ENCODE measurements at places on chromosomes 6 and 20.

DNA sequence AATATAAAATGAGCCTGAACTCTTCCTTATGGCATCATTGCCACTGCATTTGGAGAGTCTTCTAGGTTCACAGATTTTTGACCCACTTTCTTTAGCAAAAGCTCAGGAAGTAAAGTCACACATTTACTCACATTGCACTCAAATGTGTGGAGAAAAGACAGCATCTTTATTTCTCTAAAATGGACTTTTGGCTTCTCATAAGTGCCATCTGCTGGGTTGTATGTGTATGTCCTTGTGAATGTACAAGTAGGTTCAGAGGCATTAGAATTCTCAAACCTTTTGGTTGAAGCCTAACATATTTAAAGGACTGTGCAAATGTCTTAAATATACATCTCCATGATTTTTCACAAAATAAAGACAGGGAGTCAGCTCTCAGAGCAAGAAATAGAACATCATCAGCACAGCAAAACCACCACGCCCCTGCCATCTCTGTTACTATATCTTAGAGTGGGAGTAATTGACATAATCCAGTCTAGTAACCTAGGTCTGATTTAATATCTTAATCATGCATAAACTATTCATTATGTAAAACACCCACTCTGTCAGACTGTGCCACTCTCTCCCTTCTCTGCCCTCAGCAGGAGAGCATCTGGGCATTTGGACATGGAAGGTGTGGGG is 42.2 kb upstream of the SPTLC3 start:
- DNase-seq = peak; percentile 24

GRCh38 chr6:72657407-72658197 is 35.7 kb downstream of the KCNQ5 start:
- DNase-seq = peak; percentile 62

- no peak for DNase-seq
Observed at GRCh38 chr20:33820362-33820761, 9.2 kb downstream of the CHMP4B start.

DNA sequence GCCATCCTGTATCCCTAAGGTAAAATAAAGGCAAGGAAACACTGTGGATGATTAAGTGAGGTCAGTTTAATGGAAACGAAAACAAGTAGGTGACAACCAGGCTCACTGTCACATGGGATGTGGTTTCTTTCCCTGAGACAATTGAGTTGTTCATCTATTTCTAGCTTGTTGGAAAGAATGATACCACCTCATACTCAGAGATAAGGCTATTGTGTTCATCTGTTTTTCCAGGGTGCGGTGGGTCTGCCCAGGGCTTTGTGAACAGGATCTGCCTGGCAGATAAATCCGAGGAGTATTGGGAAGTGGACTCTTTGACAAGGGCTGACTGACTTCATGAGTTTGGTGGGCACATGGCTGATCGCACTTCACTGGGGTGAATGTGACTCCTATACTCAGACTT is 80.8 kb upstream of the TIAM2 start:
- no peak for DNase-seq

DNA sequence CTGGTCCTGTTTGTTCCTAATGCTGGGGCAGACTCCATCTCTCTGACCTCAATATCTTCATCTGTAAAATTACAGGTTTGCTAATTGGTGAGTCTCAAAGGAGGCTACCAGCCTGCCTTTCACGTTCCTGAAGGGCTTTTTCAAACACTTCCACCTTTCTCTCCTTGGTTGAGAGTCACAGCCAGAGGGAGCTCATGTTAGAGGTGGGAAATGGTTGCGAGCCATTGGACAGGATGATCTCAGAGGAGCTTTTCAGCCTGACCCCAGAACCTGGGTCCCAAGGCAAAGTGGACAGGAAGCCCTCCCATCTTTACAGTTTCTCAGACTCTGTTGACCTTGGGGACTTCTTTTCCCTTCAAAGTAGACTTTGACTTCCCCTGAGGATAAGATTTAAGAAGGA is 37.6 kb downstream of the NDUFAF5 start:
- no peak for DNase-seq
